ENCODE measurements at places on chromosomes 12 and 14.

DNA sequence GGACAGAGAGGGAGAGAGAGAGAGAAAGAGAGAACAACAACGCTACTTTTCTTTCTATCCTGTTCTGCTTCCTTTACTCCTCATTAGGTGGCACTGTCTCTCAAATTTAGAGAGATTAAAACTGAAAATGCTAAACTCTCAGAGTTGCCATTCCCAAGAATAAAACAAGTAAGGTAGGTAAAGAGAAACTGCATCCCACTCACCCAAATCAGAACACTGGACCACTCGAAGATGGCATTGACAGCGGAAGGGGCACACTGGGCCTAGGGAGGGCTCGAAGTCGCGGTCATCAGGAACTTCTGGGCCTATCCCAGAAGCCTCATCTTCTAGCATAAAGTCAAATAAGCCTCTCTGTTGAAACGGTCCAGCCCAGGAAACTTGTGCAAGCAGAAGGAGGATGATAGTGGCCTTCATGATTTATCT, 4.5 kb downstream of the DCN start:
- DNase-seq, result no peak

GRCh38 chr12:20259786-20260185, 108.6 kb upstream of the PDE3A start:
- no peak for DNase-seq

DNA sequence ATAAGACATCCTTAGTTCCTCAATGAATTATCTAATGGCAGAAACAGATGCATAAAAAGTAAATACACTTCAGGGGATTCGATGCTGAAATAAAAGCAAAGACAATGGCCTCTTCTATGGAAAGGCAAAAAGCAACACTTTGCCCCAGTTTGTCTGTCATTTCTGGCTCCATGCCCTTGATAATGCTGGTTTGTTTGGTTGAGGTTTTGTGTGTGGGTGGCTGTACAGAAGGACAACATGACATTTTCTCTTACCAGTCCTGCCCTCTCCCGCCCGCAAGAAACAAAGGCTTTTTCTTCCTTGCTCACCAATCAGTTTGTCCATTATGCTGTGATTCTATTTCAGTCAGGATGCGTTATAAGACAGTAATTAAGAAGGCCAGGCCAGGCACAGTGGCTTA, 18.1 kb upstream of the WDR89 start:
- no peak for DNase-seq

GRCh38 chr14:59534361-59534987, 42.1 kb downstream of the CCDC175 start:
- no peak for DNase-seq

DNA sequence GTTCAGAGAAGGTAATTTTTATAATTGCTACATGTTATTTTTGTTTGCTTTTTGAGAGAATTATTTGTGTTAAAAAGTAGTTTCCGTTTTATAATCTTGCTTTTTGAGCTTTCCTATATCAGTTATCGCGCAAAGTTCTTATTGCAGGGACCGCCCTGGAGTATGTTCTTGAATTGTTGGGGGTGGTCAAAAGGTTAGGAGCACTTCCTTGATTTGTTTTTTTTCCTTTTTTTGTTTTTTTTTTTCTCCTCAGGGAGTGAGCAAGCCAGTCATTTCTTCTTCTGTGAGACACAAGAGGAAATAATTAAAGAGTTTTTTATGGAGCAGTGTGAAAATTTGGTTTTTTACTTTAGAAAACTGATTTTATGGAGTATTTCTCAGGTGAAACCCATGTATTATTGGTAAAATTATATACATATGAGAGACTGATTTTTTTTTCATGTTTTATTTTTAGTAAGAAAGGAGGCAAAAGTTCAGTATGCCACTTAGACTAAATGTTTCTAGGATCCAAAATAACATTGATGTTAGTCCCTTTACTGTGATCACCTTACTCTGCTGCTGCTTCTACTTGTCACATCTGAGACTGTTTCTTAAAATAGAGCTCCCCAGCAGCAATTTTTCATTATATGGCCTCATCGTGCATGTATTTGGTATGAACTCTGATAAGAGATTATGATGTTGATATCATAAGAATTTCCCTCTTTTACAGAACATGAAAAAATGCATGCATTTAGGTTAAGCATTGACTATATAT, 26.6 kb downstream of the PLEKHA5 start:
- no peak for DNase-seq

GRCh38 chr12:64532734-64533351, 77.5 kb upstream of the RASSF3 start:
- no peak for DNase-seq

DNA sequence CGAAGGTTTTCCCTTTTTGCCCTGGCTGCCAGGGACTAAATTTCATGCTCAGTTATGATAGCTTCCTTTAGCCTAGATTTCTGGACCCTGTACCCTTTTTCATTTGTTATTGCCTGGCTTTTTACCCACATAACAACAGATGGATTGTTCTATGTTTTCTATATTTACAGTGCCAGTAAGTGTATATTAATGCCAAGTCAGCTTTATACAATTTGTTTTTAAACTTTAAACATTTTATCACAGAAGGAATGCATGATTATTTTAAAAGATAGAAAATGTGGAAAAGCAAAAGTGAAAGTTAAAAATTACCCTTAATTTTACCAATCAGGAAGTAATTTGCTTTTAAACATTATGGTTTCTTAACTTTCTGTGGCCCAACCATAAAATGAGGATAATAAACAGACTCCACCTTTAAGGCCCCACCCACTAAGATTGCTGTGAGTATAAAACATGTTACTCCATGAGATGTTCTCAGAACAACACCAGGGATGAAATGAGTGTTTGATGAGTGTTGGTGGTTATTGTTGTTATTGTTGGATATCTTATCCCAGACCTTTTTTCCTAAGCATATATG, 496.8 kb downstream of the EGLN3 start:
- DNase-seq, result no peak

- no peak for DNase-seq
Measured at GRCh38 chr12:131825146-131825892, 2.9 kb upstream of the MMP17 start.

GRCh38 chr14:80713076-80713850, 228.3 kb downstream of the CEP128 start:
- DNase-seq, result no peak

DNA sequence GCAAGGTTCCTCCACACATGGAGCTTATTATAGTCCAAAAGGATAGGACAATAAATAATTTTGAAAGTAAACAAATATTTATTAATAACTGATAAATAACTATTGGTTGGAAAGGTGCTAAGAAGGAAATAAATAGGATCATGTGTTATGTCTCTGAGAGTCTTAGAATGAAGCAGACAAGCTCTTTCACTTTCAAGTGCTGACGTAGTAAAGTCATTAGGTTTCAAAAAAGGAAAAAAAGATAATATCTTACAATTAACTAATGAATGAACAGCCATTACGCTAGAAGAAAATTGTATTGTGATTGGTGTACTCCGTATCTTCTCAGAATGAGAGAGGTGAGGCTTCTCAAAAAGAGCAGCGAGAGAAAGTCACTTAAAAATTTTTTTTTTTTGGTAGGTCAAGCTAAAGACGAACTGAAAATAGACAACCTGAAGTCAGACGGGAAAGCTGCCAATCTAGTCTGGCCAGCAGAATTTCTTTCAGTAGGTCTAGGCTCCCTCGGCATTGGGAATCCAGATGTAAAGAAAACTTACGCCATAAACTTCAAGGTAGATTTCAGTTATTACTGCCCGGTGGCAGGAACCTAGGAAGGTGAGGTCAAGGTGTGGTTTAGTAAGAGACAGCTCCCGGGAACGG, 583 bp upstream of the LEMD3 start:
- no peak for DNase-seq

DNA sequence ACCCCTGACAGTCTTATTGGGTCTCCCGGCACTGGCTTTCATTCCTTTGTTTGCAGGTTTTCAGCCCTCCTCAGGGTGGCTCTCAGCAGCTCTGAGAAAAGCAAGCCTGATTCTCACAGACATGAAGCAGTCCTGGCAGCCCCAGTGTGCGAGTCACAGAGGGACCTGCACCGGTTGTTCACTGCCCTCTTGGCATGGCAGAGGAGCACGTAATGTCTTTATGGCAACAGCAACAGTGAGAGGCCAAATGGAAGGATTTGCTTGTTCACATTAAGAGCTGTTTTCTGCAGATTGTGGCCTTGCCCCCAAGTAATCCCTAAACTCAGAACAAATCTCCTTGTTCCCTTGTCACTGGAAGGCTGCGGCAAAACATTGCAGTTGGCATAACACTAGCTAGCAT, 3.4 kb downstream of the KCNA5 start:
- no peak for DNase-seq

GRCh38 chr14:22561661-22562579, 27.1 kb downstream of the DAD1 start:
- DNase-seq, result no peak

DNA sequence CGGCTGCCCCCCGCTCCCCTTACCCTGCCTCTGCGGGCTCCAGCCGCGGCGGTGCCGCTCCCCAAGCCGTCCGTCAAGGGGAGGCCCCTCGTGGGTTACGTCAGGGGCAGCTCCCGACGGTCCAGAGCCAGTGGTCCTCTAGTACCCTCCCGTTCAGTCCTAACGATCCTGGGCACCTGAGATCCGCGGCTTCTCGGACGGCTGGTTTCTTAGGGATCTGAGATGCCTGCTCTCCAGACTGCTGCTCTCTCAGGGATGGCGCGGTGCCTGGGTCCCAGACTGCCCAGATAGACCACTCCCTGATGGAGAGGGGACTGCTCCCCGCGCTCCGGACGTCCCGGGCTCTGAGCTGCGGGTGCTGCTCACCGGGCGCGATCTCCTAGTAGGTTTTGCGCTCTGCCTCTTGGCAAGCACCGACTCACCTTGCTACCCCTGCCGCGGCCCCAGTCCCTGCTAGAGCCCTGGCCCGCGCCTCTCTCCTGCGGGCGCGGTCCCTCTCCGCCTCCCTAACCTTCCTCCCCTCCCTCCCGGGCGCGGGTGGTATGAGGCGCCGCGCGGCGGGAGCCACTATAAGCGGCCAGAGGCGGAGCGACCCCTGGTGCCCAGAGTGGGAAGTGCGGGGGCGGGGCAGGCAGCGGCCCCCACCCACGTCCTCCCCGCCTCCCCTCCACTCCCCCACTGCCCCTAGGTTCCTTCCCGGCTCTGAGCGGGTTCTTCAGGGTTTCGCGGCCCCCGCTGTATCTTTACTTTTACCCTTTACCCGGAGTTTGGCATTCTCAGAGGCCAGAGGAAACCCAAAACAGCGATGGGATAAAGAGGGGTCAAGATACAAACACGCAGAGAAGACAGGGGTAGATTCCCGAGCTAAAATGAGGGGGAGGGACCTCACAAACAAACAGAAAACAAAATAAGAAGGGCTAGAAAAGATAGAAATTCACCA, at the start of gene C1QL4:
Gene C1QL4, minus strand, starts transcription at position 544 of the 940 bp plus-strand sequence. CDS start 711 bp downstream, outside the sequence.
- DNase-seq, result peak; percentile 83

GRCh38 chr14:55306938-55307589, 35.8 kb downstream of the FBXO34 start:
- DNase-seq, result no peak

DNA sequence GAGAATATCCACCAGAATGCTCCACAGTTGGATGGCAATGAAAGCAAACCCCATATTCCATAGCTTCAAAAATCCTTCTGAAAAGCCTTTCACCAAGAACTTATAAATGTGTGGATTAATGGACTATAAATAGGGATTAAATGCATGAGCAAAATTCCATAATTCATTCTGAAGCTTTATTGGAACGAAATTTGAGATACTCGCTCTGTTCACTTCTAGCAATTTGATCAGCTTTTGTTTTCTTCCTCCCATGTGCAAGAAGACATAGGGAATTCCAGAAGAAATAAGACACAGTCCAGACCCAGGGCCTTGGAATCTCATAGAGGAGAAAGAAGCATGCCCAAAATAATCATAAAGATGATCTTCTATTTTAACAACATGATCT, 285.9 kb upstream of the TMPO start:
- no peak for DNase-seq

DNA sequence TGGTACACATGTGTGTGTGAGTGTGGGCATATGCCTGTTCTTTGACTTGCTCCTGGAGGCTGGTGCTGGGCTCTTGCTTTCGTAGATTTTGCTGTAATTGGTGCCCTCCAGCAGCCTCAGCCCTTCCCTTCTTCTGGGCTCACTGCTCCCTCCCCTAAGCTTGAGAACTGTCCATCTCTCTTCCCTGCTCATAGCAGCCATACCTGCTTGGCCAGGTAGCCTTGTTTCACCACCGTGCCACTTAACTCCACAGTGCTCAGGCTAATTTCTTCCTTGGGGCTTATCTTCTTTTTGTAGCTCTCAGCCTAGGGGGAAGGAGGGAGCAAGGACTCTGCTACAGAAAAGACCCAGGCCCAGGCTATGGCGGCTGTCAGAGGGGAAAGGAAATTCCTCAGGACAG, 19.8 kb downstream of the PLEK2 start:
- no peak for DNase-seq

DNA sequence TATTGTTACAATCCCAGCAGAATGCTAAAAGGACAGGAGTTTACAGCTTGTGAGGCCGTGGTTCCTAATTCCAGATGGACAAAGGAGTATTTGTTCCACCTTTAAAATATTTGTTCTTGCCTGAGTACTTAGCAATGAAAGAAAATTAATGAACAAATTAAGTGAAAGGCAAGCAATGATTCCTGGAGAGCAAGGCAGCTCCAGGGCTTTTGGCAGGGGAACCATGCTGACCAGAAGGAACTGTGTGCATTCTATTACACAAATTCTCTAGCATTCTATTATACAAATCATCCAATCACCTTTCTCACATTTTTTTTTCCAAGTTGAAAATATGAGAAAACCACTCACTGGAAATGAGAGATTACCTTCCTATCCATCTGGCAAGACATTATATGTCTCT, 1.8 kb upstream of the BMAL2 start:
- no peak for DNase-seq

DNA sequence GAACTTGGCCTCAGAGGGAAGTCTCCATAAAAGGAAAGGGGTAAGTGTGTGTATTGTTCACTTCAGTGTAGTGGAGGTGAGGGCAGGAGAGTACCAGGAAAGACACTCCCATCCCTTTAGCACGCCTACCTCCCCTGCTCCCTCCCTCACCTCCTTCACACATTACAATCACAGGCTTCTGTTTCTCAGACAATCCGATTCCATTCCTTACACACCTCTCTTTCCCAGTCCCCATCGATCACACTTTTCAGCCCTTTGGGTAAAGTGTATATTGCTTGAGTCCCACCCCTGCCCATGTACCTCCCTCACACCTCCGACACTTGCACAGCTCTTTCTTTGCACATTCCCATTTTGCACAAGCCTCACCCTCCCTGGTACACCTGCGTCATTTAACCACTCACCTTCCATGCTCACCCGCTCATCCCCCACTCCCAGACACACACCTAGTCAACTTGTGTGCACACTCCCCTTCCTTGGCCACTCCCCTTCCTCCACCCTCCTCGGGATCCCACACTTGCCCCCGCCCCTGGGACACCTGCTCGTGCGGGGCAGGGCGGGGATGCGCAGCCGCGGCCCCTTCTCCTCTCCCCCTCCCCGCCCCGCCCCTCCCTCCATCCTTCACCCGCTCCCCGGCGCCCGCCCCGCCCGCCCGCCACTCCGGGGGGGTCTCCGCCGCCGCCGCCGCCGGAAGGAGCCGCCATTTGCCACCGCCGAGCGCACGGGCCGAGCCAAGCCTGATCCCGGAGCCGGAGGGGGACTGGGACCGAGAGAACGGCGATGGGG, at the start of gene MARCHF9:
Gene MARCHF9, plus strand, starts transcription at position 693 of the 783 bp plus-strand sequence. CDS start 426 bp downstream, outside the sequence.
- peak; percentile 55 for DNase-seq

- no peak for DNase-seq
Measured at GRCh38 chr14:94175011-94175745, 1.1 kb downstream of the PPP4R4 start.

- no peak for DNase-seq
Measured at GRCh38 chr12:100908501-100908900, 113.9 kb downstream of the ANO4 start.

GRCh38 chr12:122355706-122356105, 66.8 kb downstream of the CLIP1 start:
- no peak for DNase-seq
